ENCODE measurements at places on chromosomes 7 and 10.

DNA sequence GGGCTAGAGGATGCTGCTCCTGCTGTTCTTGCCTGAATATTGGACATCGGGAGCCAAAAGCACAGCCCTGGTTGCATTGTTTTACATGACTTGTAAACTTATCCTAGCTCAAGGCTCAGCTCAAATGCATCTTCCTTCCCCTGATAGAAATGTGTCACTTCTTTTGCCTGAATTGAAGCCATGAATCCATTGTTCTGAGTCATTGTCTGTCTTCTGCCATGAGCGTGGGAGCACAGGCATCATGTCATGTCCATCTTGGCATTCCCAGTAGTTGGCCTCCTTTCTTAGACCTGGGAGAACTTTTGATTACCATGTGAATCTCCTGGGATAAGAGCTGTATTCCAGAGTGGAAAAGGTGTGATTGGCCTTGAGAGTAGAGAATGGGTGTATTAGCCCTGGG, 54.1 kb upstream of the OPN4 start:
- no peak for DNase-seq

DNA sequence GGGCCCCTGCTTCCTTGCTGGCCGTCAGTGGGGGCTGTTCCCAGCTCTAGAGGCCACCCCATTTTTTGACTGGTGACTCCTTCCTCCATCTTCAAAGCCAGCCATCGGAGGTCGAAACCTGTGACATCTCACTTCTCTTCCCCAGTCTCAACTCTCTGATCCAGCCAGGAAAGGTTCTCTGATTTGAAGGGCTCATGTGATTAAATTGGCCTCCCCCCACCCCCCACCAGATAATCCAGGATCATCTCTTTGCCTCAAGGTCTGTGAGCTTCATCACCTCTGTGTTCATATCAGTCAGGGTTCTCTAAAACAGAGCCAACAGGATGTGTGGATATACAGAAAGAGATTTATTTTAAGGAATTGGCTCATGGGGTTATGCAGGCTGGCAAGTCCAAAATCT, 5.6 kb upstream of the RAMP3 start:
- DNase-seq = no peak

GRCh38 chr7:92794831-92795230, 41.5 kb downstream of the CDK6 start:
- no peak for DNase-seq

DNA sequence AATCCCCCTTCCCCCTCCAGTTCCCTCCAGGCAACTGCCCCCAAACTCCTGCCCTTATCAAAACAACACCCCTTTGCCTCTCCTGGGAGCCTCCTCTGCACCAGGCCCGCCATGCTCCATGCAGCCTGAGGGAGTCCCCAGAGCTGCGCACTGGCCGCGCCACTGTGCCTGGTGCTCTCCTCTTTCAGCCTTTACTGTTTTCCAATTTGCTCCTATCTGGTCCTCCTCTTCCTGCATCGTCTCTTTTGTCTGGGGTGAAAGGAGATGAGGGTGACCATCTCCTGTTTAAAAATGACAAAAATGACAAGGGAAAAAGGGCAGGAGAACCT, 165.8 kb upstream of the ADCY1 start:
- no peak for DNase-seq

GRCh38 chr10:1596482-1597099, 140.7 kb downstream of the ADARB2 start:
- DNase-seq = no peak

- DNase-seq = peak; percentile 75
These were observed 11.9 kb upstream of the LRRC27 start for GRCh38 chr10:132319853-132320653.

DNA sequence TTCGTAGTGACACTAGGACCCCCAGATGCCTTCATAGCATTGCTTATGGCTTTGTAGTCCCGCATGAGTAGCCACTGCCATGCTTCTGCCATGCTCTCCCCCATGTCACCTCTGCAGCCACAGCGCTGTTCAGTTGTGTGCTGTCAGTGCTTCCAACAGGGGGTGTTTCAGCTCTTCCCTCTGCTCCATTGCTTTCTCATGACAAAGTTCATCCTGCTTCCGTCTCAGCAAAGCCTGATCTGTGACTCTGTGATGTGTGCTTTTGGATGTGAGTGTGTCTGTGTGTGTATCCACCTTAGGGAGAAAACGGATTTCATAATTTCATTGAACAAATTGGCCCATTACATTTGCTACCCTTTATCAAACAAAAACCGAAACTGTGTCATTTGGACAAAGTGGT, 134.9 kb upstream of the SAMD8 start:
- DNase-seq = no peak

DNA sequence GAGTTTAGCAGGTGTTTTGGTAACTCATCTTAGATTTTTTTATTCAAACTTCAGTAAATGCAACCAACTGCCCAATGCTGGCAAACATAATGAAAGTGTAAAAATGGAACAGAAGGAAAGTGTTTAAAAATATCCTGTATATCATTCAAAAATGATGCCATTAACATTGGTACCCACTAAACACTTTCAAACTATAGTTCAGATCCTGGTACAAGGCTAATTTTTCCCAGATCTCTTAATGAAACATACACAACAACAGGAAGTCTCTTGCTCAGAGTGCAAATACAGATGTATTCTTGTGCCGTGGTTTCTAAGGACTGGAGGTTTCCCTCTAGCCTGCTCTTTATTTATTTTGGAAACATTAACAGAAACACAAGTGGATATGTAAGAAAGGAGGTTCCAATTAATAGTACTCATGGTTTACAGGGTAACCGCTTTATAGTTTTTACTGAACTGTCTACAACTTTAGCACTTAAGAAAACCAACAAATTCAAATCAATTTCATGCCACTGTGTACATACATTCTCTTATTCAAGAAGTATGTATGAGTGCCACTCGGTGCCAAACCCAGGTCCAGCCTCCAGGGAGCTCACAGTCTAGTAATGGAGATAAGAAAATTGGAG, 176.0 kb upstream of the AKR1E2 start:
- no peak for DNase-seq

GRCh38 chr7:5428478-5429252, 5.0 kb upstream of the TNRC18 start:
- peak; percentile 73 for DNase-seq

GRCh38 chr10:99395750-99396445, 34.5 kb downstream of the GOT1 start:
- DNase-seq = peak; percentile 56

- DNase-seq = no peak
These were observed 23.8 kb upstream of the GTPBP4 start for GRCh38 chr10:964321-964987.

- no peak for DNase-seq
These were observed 209.5 kb upstream of the INHBA start for GRCh38 chr7:41912426-41912825.

DNA sequence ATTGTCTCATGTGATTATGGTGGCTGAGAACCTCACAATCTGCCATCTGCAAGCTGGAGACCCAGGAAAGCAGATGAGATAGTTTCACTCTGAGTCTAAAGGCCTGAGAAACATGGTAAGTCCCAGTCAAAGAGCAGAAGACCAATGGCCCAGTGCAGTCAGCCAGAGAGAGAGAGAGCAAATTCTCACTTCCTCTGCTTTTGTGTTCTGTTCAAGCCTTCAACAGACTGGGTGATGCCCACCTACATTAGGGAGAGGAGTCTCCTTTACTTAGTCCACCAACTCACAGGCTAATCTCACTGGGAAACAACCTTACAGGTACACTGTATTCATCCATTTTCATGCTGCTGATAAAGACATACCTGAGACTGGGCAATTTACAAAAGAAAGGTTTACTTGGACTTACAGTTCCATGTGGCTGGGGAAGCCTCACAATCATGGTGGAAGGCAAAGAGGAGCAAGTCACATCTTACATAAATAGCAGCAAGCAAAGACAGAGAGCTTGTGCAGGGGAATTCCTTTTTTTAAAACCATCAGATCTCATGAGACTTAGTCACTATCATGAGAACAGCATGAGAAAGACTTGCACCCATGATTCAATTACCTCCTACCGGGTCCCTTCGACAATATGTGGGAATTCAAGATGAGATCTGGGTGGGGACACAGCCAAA, 4.7 kb upstream of the FRMPD2 start:
- no peak for DNase-seq

DNA sequence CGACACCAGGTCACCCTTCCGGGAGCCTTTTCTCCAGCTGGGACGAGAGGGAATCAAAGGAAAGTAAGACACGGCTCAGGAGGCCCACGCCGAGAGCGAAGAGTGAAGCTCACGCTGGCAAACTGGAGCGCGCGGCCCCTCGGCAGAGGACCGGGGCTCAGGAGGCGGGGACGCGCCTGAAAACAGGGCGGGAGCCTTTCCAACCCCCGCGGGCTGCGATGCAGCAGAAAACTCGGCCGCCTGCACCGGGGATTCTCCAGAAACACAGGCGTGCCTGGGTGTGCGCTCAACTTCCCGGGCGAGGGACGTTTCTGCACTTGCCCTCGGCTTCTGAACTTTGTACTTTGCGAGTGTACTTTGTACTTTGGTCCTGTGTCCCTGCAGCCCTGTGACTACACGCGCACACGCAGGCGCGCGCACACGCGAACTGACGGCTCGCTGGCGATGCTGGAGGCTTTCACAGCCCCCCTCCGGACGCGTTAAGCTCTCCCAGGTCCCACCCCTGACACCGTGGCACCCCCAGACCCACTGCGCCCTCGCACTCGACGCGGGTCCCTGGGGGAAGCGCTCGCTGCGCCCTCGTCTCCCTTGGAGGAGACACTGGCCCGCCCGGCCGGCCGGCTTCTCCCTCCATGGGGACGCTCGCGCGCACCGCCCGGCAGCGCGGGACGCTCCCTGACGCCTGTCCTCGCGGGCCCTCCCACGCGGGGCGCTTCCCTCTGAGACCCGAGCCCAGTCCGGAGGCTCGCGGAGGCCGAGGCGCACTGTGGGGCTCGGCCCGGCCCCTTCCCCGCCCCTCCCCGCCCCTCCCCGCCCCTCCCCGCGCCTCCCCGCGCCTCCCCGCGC, 588 bp upstream of the PAOX start:
- DNase-seq = no peak

DNA sequence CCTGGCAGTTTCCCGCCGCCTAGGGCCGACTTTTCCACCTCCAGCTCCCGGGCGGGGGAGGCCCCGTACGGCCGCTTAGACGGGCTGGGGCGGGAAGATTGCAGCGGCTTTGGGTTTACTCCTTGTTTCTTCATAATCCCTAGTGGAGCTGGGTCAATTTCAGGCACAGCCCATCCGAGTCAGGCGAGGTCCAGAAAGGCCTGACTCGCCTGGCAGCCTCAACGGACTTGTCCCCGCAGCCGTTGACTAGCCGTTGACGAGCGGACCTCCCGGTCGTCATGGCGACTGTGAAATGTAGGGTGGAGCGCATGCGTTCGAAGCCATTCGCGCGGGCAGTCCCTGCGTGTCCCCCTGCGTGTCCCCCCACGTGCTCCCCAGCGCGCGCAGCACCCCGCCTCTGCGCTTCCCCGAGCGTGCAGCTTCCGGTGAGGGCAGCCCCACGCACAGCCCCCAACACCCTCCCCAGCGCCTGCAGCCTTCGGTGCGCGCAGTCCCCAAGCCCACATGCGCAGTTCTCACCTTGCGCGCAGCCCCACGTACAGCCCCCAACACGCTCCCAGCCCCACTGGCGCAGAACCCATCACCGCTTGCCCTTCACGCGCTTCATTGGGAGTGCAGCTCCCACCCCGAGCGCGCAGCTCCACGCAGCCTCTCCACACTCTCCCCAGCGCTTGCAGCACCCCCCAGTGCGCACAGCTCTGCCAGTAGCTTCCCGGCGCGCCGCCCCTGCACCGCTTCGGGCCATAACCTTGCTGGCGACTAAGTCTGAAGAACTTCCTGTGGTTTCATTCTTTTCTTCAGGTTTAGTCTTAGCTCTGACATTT, 67.8 kb downstream of the TBX20 start:
- DNase-seq = no peak

GRCh38 chr7:139394540-139394939, 34.8 kb downstream of the LUC7L2 start:
- DNase-seq = no peak

- peak; percentile 46 for DNase-seq
These were observed 441 bp downstream of the BMI1 start for GRCh38 chr10:22321156-22321923.

DNA sequence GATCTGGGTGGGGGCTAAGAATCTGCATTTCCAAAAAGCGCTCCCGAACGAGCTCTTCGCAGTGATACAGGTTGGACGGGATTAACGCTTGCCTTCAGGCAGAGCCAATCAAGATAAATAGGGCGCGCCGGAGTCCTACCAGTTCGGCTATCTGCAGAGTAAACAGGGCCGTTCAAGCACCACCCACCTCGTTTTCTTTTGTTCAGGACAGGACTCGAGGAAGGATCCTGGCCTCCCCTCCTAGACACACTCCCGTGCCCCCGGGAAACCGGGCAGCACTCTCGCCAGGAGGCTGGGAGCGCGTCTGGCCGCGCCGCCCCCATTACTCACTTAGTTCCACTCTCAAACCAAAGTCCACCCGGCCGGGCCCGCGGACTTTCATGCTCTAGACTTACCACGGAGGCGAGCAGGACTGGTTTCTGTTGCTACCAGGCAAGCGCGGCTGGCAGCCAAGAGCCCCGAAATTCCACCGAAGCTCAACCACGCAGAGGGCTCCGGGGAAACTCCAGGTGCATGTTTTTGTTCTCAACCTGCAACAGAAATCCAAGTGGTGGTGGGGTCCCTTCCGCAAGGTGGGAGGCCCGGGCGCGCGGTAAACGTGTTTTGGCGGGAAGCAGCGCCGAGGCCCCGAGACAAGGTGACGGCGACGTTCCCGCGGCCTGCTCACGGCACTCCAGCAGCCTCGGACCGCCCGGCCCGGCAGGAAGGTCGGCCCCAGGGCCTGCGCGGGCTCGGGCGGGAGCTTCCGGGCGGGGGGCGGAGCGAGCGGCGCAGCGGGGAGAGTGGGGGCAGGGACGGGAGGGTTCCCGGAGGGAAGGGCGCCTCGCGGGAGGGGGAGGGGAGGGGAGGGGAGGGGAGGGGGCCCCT, 12.7 kb downstream of the HNRNPF start:
- DNase-seq = no peak

Measured in astrocyte of the cerebellum (primary cell).